ENCODE measurements at places on chromosomes 1 and 21.

DNA sequence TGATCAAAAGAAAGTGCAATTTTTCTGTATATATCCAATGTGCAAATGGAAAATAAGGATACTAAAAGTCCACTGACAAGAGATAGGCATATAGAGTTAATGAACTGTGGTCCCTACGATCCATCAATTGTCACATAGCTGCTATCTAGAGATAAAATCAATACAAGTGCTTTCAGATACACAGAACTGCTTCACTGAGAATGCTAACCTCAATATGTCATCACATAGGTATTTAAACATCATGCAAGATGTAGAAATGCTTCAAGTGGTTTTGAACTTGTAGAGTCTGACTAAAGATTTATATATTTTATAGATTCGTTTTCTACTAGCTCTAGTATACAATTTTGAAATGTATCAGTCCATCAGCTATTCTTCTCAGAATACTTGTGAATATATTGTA, 1604.7 kb downstream of the PLA2G4A start:
- DNase-seq: no peak

DNA sequence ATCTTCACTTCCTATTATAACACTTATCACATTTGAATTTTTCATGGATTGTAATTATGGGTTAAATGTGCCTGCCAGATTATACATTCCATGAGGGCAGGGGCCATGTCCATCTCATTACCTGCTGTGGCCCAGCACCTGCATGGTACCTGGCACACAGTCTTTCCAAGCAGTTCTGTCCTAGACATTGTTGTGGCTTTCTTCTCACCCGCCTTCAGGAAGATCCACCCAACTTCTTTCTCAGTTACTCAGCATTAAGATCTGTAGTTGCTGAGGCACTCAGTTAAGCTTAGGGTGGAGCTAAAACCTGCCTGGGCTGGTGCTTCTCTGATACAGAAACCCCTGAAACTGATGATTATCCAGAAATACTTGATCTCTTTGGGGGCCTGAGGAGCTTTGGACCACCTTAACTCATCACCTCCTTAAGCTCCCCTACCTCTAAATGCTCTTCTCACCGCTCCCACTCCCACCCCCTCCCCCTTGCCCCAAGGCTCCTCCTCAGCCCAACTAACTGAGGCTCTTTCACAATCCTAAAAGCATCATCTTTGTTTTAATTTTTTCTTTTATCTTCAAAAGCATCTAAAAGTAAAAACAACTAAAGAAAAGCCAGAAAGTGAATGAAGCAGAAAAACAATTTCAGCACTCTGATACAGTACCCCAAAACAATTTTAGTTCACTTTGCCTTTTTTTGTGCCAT, 190.6 kb downstream of the FGGY start:
- no peak for DNase-seq

- no peak for DNase-seq
Measured at GRCh38 chr1:54502342-54502741, 45.7 kb upstream of the ACOT11 start.

GRCh38 chr1:183287191-183287675, 101.2 kb downstream of the LAMC2 start:
- no peak for DNase-seq

GRCh38 chr1:232667094-232667777, 37.3 kb upstream of the SIPA1L2 start:
- DNase-seq: no peak

- DNase-seq: no peak
Measured at GRCh38 chr1:110800079-110800478, 72.9 kb upstream of the CD53 start.
